ENCODE measurements at places on chromosomes 1 and 21.

DNA sequence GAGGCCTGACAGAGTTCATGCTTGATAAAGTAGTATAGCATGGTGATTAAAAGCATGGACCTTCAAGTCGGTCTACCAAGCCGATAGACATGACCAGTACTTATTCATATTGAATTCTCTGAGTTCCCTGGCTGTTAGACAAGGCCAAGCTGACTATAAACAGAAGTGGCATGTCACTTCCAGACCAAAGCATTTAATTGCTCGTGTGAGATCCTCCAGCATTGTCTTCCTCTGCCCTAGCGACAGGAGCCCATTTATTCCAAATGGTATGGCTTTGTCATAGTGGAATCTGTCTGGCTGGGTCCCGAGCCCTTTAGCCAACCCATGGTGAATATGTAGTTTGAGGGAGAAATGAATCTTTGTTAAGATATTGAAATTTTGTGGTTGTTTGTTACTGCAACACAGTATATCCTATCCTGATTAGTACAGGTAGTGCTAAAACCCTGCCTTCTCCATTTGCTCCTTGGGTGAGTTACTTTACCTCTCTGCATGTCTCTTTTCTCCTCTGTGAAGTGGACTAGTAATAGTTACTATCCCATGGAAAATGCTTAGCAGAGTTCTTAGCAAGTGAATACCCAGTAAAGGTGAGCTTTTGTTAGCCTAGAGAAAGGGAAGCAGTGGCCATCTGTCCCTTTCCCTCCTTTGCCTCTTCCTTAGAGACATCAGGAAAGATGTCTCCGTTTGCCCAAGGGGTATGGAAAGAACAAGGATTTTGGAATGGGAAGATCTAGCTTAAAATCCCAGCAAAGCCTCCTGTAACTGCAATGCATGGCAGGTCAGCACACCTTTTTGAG lies 77.6 kb upstream of the CD1D start:
- no peak overlapping the region for H3K27ac ChIP-seq
- no peaks in the 10 kb centered on the region for H3K27me3 ChIP-seq
- H3K4me1 ChIP-seq: no peaks in the 10 kb centered on the region

DNA sequence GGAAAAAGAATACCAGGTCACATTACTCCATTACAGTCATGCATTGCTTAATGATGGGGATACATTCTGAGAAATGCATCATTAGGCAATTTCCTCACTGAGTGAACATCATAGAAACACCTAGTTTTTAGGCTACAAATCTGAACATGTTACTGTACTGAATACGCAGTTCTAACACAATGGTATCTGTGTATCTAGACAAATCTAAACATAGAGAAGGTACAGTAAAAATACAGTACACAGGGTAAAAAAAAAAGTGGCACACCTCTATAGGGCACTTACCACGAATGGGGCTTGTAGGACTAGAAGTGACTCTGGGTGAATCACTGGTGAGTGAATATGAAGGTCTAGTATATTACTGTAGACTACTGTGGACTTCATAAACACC lies 115.7 kb downstream of the AKT3 start:
- peaks cover 48% of the 10 kb centered on the region for H3K4me1 ChIP-seq
- H3K27me3 ChIP-seq: no peaks in the 10 kb centered on the region
- no peak overlapping the region for H3K27ac ChIP-seq
- no peak for DNase-seq

DNA sequence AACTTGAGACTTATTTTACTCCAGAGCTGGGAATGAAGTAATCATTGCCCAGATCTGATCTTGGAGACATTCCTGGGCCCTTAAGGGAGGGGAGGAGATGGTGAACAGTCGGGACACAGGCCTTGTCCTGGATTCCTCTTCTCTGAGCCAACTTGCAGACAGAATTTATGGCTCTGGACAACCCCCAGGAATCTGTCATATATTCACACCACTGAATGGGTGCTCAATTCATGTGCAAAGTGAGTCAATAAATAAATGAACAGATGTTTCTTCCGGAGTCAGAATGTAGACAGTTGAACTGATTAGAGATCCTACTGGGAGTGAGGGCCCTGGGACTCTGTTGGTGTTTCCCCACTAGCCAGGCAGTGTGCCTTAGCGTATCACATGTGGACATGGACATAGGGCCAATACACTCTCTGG lies 2.6 kb downstream of the TUFT1 start:
- no peak for DNase-seq
- H3K27me3 ChIP-seq: no peaks in the 10 kb centered on the region
- no peaks in the 10 kb centered on the region for H3K36me3 ChIP-seq

DNA sequence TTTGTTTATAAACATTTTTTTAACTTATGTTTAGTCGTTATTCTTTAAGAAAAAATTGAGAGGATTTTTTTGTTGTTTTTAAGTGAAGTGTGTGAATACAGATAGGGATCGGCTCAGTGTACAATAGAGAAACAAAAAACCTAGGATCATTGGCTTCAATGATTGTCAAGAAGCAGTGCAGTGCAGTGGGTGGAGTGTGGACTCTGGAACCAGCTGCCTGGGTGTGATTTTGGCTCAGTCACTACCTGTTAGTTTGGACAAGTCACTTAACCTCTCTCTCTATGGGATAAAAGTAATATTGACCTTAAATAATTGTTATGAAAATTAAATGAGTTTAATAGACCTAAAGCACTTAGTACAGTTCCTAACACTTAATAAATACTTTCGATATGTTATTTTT lies 41.3 kb downstream of the SCCPDH start:
- H3K27ac ChIP-seq: no peak overlapping the region
- peaks cover 17% of the 10 kb centered on the region for H3K36me3 ChIP-seq
- no peaks in the 10 kb centered on the region for H3K27me3 ChIP-seq
- no peak overlapping the region for H3K4me3 ChIP-seq
- no peaks in the 10 kb centered on the region for H3K4me1 ChIP-seq
- DNase-seq: no peak

GRCh38 chr1:112628516-112628915 lies 8.9 kb downstream of the CAPZA1 start:
- no peaks in the 10 kb centered on the region for H3K27me3 ChIP-seq
- no peak overlapping the region for H3K4me3 ChIP-seq
- H3K36me3 ChIP-seq: no peaks in the 10 kb centered on the region
- no peak overlapping the region for H3K27ac ChIP-seq
- no peak for DNase-seq

DNA sequence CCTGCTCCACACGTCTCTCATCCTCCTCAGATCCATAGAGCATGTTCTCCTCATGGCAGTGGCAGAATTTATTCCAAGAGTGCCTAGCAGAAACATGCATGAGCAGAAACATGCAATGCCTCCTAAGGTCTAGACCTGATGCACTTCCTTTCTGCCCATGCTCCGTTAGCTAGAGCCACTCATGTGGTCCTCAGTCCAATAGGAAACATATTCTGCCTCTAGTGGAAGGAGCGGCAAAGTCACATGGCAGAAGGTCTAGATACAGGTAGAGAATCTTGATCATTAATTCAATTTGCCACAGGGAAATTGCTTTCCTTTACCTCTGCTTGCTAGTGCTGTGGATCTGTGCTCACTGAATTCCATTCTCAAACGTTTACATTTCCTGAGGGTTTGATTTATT lies 130.4 kb downstream of the KIF26B start:
- no peak overlapping the region for H3K4me3 ChIP-seq
- H3K27ac ChIP-seq: no peak overlapping the region
- H3K27me3 ChIP-seq: no peaks in the 10 kb centered on the region
- no peaks in the 10 kb centered on the region for H3K36me3 ChIP-seq

DNA sequence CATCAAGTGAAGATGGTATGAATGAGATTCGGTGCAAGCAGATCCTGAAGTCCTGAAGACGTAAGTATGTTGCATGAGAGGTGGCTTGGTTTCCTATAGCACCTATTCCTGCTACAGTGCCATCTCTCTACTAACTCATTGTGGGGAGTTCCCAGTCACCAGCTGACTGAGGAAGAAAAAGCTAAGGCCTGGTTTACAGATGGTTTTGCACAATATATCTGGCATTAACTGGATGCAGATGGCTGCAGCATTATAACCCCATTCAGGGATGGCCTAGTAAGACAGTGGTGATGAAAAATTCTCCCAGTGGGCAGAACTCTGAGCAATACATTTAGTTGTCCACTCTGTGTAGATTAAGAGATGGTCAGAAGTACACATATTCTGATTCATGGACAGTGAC lies 36.7 kb downstream of the RTCA start:
- H3K27ac ChIP-seq: no peak overlapping the region
- H3K27me3 ChIP-seq: no peaks in the 10 kb centered on the region
- DNase-seq: no peak
- no peaks in the 10 kb centered on the region for H3K36me3 ChIP-seq
- no peaks in the 10 kb centered on the region for H3K4me1 ChIP-seq

DNA sequence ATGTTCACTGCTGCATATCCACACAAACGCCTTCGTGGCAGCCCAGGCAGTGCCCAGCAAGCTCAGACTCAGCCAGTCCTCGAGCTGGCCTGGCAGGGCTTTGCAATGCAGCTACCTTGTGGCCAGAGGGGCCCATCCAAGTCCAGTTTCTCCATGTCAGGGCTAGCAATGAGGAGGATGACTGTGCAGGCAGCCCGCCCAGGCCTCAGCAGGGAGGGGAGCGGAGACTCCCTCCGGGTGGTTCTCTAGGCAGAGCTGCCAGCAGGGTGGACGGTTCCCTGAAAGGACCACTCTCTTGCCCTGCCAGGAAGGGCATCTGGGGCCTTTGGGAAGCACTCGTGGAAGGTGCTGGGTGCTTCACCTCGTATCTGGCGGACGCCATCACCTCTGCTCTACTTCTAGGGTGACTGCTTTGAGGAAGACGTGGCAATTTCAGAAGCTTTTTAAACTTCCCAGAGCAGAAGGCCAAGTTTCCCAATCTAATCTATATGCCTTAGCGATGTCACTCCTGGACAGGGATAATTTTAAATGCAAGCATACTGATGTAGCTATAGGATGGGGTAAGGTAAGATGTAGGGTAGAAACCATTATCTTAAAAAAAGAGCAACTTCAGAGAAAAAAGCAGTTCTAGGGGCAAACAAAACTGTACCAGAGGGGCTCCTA lies 56.2 kb downstream of the RUNX1 start:
- no peak overlapping the region for H3K27ac ChIP-seq
- no peaks in the 10 kb centered on the region for H3K27me3 ChIP-seq
- no peak for DNase-seq
- H3K4me3 ChIP-seq: no peak overlapping the region
- no peaks in the 10 kb centered on the region for H3K36me3 ChIP-seq

GRCh38 chr1:221157026-221157761 lies 278.0 kb downstream of the HLX start:
- DNase-seq: no peak
- no peak overlapping the region for H3K27ac ChIP-seq
- no peaks in the 10 kb centered on the region for H3K27me3 ChIP-seq
- H3K4me3 ChIP-seq: no peak overlapping the region

DNA sequence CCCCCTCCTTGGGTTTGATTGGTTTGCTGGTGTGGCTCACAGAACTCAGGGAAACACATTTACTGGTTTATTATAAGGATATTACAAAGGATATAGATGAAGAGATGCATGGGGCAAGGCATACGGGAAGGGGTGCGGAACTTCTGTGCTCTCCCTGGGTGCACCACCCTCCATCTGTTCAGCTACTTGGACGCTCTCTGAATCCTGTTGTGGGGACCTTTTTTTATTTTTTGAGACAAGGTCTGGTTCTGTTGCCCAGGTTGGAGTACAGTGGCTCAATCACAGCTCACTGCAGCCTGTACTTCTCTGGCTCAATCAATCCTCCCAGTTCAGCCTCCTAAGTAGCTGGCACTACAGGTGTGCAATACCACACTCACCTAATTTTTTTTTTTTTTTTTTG lies 7.4 kb downstream of the LURAP1 start:
- no peak overlapping the region for H3K27ac ChIP-seq
- H3K4me3 ChIP-seq: no peak overlapping the region
- peaks cover 17% of the 10 kb centered on the region for H3K4me1 ChIP-seq
- no peaks in the 10 kb centered on the region for H3K27me3 ChIP-seq
- no peak for DNase-seq

GRCh38 chr1:45687754-45688740 lies at the start of gene TMEM69:
Gene TMEM69 (plus strand): TSS chr1:45688181. CDS start chr1:45691069, 2,888 bp downstream.
- no peaks in the 10 kb centered on the region for H3K27me3 ChIP-seq
- peak; percentile 8 for DNase-seq
- H3K4me1 ChIP-seq: peaks cover 32% of the 10 kb centered on the region
- H3K36me3 ChIP-seq: no peaks in the 10 kb centered on the region

DNA sequence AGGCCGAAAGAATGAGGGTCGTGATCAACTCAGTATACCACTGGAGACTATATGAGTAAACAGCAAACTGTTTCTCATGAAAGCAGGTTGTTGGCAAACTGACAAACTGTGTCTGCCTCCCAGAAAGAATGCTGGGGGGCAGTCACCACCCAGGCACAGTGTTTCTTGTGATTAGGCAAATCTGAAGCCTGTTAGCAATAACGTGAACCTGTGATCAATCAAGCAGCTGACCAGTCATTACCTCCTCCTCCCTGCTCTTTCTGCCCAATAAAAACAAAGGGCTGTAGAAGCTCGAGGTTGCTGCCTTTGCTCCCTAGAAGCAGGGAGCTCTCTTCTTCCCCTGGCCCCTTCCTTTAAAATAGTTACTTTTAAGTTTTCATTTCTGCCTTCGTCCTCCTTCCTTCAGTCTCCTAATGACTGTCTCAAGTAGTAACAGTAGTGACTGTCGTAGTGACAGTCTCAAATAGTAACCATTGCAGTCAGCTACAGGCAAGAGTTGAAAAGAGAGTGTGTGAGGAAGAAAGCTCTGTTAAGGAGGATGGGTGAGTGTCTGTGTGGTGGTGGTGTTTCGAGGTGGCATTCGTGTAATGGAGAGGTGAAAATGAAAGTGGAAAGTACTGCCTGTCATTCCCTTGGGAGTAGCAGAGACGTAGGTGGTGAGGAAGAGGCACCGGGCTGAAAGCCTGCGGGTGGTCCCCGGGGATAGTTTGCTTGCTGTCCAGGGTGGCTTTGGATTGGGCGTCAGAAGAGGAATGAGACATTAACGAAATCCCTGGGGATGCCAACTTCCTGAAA lies 14.5 kb downstream of the HHAT start:
- DNase-seq: no peak
- peak overlapping the region; percentile 21 for H3K27ac ChIP-seq
- no peaks in the 10 kb centered on the region for H3K27me3 ChIP-seq
- peaks cover 44% of the 10 kb centered on the region for H3K4me1 ChIP-seq
- peak overlapping the region; percentile 69 for H3K4me3 ChIP-seq
